Liver (tissue), 10 donors: ENCODE measurements at places on chromosomes 3 and 15. TPM values are rescaled to one million over a fixed set of nuclear protein-coding genes. Genes with fewer than 3 reads are reported as not detected.

- no peaks in the 10 kb centered on the region for H3K27me3 ChIP-seq
- no peak for DNase-seq
- no peaks in the 10 kb centered on the region for H3K4me1 ChIP-seq
- no peaks in the 10 kb centered on the region for H3K36me3 ChIP-seq
Observed at GRCh38 chr3:134677196-134677986, 26.6 kb upstream of the KY start.

DNA sequence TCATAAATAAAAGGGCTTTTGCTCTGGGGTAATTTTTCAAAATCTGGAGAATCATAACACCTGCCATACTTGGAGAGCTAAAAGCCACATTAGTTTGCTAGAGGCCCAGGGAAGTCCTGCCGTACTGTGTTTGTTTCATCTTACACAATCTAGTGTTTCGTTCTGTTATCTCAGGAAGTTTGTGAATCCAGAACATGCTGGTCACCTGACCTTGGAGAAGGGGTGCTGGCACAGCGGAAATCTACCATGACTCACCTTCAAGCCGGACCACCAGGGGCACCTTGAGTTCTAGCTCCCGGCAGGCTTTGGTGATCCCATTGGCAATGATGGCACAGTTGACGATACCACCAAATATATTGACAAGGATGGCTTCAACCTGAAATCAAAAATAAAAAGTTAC, 253.9 kb downstream of the SUCLG2 start:
- no peak overlapping the region for H3K4me3 ChIP-seq
- H3K36me3 ChIP-seq = peaks cover 1% of the 10 kb centered on the region
- H3K27ac ChIP-seq = no peak overlapping the region
- H3K27me3 ChIP-seq = no peaks in the 10 kb centered on the region
- no peak for DNase-seq

GRCh38 chr3:12648384-12648959, 15.4 kb downstream of the RAF1 start:
- DNase-seq = no peak
- H3K27ac ChIP-seq = peak overlapping the region; percentile 92
- no peak overlapping the region for H3K4me3 ChIP-seq
- no peaks in the 10 kb centered on the region for H3K27me3 ChIP-seq
- H3K4me1 ChIP-seq = peaks cover 11% of the 10 kb centered on the region

GRCh38 chr3:171828902-171829770, 14.0 kb upstream of the TMEM212 start:
- peaks cover 13% of the 10 kb centered on the region for H3K4me1 ChIP-seq
- DNase-seq = no peak
- no peak overlapping the region for H3K4me3 ChIP-seq
- H3K27ac ChIP-seq = peak overlapping the region; percentile 71
- H3K27me3 ChIP-seq = no peaks in the 10 kb centered on the region

GRCh38 chr3:4770561-4770960, 208.7 kb upstream of the BHLHE40 start:
- DNase-seq = no peak
- no peak overlapping the region for H3K4me3 ChIP-seq
- H3K27ac ChIP-seq = no peak overlapping the region
- no peaks in the 10 kb centered on the region for H3K36me3 ChIP-seq
- no peaks in the 10 kb centered on the region for H3K27me3 ChIP-seq

GRCh38 chr3:151660885-151661284, 72.8 kb upstream of the AADACL2 start:
- no peak for DNase-seq
- no peak overlapping the region for H3K27ac ChIP-seq
- H3K4me3 ChIP-seq = no peak overlapping the region
- H3K27me3 ChIP-seq = no peaks in the 10 kb centered on the region
- no peaks in the 10 kb centered on the region for H3K36me3 ChIP-seq

- H3K4me3 ChIP-seq = no peak overlapping the region
- H3K27me3 ChIP-seq = no peaks in the 10 kb centered on the region
- DNase-seq = no peak
- no peak overlapping the region for H3K27ac ChIP-seq
- no peaks in the 10 kb centered on the region for H3K36me3 ChIP-seq
- H3K4me1 ChIP-seq = no peaks in the 10 kb centered on the region
Observed at GRCh38 chr15:98906712-98907083, 100.9 kb downstream of the PGPEP1L start.

CCR9 gene
- 0.28 TPM for total RNA-seq

GRCh38 chr3:117454254-117454653, 744.7 kb downstream of the TUSC7 start:
- H3K4me3 ChIP-seq = no peak overlapping the region
- no peaks in the 10 kb centered on the region for H3K36me3 ChIP-seq
- no peak overlapping the region for H3K27ac ChIP-seq
- DNase-seq = no peak

GRCh38 chr15:84079885-84080777, 155.4 kb upstream of the GOLGA6L4 start:
- no peak overlapping the region for H3K4me3 ChIP-seq
- H3K27me3 ChIP-seq = no peaks in the 10 kb centered on the region
- H3K27ac ChIP-seq = no peak overlapping the region
- H3K4me1 ChIP-seq = no peaks in the 10 kb centered on the region

- H3K36me3 ChIP-seq = no peaks in the 10 kb centered on the region
- H3K27ac ChIP-seq = no peak overlapping the region
- H3K4me3 ChIP-seq = no peak overlapping the region
- DNase-seq = no peak
Observed at GRCh38 chr3:146967783-146968182, 362.6 kb upstream of the PLSCR5 start.

STRC gene
- not detected for total RNA-seq

DNA sequence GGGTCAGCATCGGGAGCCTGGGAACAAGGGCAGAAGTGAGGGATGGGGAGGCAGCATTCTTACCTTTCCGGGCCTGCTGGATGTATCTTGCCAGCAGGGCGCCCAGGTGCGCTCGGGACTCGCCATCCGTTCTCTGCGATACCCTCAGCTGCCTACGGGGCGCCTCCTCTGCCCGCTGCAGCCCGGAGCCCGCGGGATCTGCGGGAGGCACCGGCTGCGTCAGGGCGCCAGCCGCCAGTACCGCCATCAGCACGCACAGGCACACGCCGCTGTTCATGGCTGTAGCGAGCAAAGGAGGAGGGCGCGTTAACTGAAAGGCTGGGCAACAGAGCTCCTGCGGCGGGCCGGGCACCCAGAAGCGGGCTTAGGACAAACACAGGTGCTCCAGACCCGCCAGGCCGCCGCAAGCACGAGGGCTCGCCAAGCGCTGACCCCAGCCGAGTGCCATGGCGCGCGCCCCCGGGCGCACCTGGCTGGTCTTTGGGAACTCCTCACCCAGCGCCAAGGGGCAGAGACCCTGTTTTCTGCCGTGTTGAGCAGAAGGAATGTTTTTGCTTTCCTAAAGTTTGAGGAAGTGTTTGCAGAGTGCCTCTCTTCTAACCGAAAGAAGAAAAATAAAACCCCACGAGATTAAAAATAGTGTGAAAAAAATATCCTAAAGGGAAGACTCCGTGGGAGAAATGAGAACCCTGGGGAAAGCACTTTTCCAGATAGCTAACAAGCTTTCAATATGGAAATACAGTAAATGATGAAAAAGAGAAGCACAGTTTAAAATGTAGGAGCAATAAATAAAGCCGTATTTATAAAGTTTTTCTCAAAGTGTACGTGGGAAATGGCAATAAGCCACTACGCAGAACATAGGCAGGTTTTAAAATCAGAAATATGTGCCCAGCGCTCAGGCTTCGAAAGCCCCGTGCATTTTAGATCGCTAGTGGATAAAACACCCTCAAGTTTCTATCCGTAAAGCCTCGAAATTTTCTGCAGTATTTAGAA, 2.3 kb downstream of the CCK start:
- H3K4me1 ChIP-seq = peaks cover 12% of the 10 kb centered on the region
- no peak overlapping the region for H3K27ac ChIP-seq
- H3K4me3 ChIP-seq = no peak overlapping the region
- peaks cover 6% of the 10 kb centered on the region for H3K27me3 ChIP-seq
- H3K36me3 ChIP-seq = no peaks in the 10 kb centered on the region

SLC51A gene
- total RNA-seq = 52.5 TPM

- no peak overlapping the region for H3K27ac ChIP-seq
- H3K27me3 ChIP-seq = no peaks in the 10 kb centered on the region
- no peaks in the 10 kb centered on the region for H3K36me3 ChIP-seq
- no peaks in the 10 kb centered on the region for H3K4me1 ChIP-seq
- no peak for DNase-seq
Observed at GRCh38 chr15:31606194-31606669, 279.6 kb downstream of the KLF13 start.

UACA gene
- 7.6 TPM for total RNA-seq
